ENCODE measurements at places on chromosomes 3 and 15. TPM values are rescaled to one million over a fixed set of nuclear protein-coding genes. Genes with fewer than 3 reads are reported as not detected.

SEC62 gene
- total RNA-seq, result 166 TPM

DAZL gene
- not detected for total RNA-seq

GOLGA6D gene
- total RNA-seq, result not detected

DNA sequence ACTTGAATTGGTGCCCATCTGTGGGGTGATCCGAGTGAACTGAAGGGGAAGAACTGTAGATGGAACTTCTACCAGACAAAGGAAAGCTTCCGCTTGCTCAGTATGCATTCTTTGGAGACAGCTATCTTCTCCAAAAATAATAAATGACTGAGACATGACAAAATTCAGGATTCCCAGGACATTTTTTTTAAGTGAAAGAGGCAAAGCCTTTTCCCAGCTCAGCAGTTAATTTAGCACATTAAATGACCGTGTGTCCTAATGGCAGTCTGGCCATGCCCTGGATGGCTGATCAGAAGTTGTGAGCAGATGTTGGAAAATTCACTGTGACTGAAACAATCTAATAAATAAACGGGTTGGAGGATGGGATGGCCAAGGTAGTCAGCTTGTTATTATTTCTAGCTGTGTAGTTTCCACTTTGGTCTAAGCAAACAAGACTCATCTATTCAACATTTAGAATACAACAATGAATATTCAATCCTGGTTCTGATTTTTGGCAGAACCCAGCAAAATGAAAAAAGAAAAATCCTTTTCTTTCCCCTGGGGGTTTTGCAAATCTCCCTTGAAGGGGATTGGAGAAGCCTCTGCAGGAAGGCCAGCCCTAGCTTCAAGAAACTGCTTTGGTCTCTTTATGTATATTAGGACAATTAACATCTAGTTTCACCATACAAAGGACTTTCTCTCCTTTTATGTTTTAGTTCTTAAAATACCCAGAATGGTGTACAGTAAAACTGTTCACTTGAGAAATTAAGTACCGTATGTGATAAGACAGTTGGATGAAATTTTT, 540.9 kb upstream of the MDFIC2 start:
- no peak for DNase-seq

GRCh38 chr3:43969944-43970343, 271.7 kb upstream of the TOPAZ1 start:
- DNase-seq, result no peak

- DNase-seq, result no peak
Measured at GRCh38 chr3:194120789-194121770, 14.9 kb upstream of the HES1 start.

- DNase-seq, result no peak
Measured at GRCh38 chr3:131957511-131957910, 77.3 kb downstream of the CPNE4 start.

- no peak for DNase-seq
Measured at GRCh38 chr3:34207806-34208205, 409.4 kb downstream of the PDCD6IP start.

GRCh38 chr3:25849091-25849490, 59.2 kb downstream of the OXSM start:
- no peak for DNase-seq

GRCh38 chr15:40501487-40501886, 30.7 kb downstream of the CHST14 start:
- no peak for DNase-seq

- DNase-seq, result no peak
Measured at GRCh38 chr3:108098003-108098370, 7.2 kb upstream of the CD47 start.

- DNase-seq, result no peak
Measured at GRCh38 chr3:55728461-55729100, 241.5 kb upstream of the WNT5A start.

DNA sequence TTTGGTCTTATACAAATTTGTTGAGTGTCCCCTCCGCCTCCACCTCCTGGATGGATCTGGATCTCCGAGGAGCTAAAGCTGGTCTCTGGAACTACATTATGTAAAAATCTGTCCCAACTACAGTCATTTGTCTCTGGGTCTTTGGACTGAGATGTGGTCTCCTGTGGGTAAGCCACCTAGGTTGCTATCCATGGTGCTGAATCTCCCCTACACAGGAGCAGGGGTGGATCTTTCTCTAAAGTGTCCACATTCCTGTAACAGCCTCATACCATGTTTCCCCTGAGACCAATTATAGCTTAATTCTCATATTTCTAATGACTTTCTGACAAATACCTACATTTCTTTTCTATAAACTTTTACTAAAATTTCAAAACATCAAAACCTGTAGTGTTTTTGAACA, 625.8 kb downstream of the TAFA4 start:
- no peak for DNase-seq
